SW 1271 (cell line): ENCODE measurements at places on chromosomes 3 and 15.

DNA sequence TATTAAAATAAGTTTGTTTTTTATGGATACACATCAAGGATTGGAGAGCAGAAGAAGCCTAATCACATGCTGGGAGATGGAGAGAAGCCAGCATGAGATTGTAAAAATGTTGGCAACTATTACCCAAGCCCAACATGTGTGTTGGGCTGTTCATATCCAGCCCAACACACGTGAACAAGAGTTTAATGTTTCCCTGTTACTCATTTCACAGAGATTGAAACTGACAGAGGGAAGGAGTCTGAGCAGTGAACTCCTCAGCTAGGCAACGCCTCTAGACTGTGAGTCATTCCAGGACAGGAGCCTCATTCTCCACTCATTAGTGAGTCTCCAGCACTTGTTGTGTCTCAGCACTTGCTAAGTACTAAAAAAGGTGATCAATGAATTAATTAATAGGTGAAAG, 43.2 kb upstream of the CMSS1 start:
- no peak for DNase-seq

GRCh38 chr15:98787194-98787593, 138.9 kb downstream of the IGF1R start:
- no peak for DNase-seq

- no peak for DNase-seq
Measured at GRCh38 chr15:90718232-90718631, 1.1 kb downstream of the BLM start.

GRCh38 chr3:63043631-63044030, 168.4 kb upstream of the CADPS start:
- no peak for DNase-seq

DNA sequence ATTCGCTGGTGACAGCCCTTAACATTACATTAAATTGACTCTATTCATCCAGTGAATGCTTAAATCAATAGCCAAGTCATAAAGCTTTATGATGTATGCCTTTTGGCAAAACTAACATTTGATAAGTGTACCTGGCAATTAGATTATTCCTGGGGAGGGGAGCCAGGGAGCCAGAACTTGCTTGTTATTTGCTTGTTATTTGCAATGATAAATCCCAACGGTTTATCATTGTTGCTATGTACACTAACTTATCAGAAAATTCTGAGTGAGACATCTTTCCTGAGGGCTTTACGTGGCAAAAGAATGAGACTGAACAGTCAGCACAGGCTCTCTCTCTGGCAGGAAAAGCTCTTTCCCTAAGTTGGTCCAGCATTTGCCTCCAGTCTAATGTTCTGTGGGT, 35.8 kb upstream of the FBN1 start:
- no peak for DNase-seq
